SK-N-MC (cell line): ENCODE measurements at places on chromosomes 2 and 18.

GRCh38 chr2:9493478-9493877 is 19.1 kb downstream of the IAH1 start:
- no peak for DNase-seq

GRCh38 chr2:72116081-72116533 is 31.6 kb downstream of the CYP26B1 start:
- no peak for DNase-seq

- DNase-seq: no peak
Measured at GRCh38 chr18:22417496-22418188, at the start of gene CTAGE1. TSS of gene CTAGE1 (minus strand) at chr18:22417915. CDS start at chr18:22417811, 104 bp downstream.

DNA sequence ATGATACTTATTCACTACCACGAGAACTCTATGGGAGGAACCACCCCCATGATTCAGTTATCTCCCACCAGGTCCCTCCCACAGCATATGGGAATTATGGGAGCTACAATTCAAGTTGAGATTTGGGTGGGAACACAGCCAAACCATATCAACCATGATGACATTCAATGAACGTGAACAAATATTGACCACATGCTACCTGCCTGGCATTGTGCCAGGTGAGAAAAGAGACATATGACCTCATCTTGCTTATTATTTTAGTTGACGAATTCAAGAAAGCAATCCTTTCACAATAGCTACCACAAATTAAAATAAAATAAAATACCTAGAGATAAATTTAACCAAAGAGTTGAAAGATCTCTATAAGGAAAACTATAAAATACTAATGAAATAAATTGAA is 286.5 kb upstream of the CRIM1 start:
- DNase-seq: no peak

DNA sequence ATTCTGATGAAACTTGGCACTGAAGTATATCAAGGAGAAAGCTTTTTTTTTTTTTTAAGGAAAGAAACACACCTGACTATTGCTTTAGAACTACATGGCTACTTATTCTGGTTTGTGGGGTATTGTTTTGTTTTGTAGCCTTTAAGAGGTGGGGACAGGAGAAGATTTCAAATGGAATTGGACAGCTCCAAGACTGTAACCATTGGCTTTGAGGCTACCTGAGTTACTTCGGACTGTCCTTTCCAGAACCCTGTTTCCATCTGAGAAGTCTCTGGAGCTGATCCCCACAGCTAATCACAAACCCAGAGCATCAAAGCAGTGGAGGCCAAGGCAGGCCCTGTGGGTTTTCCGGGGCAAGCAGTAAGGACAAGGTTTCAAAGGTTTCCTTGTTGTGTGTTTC is 4.7 kb downstream of the CDC42EP3 start:
- no peak for DNase-seq

DNA sequence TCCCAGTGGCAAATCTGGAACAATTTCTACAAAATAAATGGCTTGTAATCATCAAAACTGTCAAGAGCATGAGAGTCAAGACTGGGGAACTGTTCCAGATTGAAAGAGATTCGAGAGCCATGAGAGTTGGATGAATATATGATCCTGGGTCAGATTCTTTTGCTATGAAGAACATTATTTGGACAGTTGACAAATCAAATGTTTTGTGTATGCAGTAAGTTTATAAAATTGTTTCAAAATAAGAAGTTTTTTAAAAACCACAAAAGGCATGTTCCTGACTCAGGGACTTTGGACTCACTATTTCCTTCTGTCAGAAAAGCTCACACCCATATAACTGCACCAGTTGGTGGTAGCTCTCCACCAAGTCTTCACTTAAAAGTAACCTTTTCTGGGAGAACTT is 38.5 kb downstream of the ROCK2 start:
- no peak for DNase-seq

DNA sequence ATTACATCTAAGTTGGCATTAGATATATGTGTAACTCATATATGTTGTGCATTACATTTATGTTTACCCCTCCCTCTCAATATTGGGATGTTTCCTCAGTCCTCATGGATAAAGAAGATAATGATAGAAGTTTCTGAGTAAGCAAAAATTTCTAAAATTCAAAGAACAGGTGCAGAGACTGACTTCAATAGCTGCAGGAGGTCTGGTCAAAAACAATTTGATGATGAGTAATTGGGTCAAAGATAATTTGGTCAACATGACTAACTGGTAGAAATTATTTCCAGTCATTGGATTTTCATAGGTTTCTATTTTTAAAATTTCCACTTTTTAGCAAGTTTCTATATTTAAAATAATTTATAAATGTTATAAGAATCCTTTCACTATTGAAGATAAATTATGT is 1130.9 kb upstream of the SLC39A10 start:
- no peak for DNase-seq

GRCh38 chr18:60675801-60676200 is 303.2 kb upstream of the MC4R start:
- DNase-seq: no peak

DNA sequence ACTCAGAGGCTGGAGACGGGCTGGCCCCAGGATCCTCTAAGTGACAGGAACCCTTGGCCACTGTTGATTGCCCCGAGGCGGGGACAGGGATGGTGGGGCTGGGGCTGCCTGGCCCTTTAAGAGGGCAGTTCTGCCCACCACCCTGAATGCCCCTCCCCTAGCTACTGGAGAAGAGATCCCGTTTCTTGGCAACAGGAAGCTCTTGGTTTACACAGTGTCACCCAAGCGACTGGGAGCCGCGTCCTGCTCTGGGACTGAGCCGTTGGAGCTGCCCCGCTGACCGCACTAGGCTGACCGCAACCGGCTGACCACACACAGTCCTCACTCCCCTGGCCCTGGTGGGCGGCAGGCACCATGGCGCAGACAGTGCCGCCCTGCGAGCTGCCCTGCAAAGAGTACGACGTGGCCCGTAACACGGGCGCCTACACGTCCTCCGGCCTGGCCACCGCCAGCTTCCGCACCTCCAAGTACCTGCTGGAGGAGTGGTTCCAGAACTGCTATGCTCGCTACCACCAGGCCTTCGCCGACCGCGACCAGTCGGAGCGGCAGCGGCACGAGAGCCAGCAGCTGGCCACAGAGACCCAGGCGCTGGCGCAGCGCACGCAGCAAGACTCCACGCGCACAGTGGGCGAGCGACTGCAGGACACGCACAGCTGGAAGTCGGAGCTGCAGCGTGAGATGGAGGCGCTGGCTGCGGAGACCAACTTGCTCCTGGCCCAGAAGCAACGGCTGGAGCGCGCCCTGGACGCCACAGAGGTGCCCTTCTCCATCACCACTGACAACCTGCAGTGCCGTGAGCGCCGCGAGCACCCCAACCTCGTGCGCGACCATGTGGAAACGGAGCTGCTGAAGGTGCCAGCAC is at the start of gene TEKT4:
Gene TEKT4 (plus strand): TSS at position 205 of the 862 bp plus-strand sequence. CDS start 150 bp downstream, at position 355.
- DNase-seq: no peak

DNA sequence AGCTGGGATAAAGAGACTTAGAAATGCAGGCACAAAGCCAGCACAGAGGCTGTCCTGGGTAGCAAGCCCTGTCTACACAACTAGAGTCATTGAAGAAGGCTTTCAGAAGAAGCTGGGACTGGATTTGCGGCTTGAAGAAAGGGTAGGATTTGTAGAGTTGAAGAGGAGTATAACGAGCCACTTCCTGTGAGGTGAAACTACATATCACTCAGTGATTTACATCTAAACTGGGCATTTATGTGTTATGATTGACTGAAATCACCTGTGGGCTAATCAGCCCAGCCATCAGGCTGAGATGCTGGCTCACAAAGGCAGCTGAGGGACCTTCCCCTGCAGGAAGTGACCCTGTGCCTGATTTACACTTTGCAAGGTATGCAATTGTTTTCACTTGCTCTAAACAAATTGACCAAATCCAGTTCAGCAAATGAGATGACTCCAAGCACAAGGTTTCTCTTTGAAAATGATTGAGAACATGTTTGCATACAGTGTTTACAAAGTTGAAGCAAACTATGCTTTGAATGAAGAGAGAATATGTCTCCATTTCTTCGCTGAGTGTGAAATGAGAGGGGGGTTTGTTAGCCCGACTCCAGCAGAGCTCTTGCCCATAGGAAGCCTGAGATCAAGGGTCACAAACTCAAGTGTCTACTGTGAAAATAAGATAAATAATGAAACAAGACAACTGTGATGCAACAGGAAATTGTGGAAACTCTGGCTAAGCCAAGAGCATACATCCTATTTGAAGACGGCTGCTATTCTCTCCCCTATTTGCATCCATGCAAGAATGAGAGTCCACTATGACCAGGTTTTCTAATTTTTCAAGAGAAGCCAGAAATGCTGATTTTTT is 69.3 kb upstream of the HK2 start:
- no peak for DNase-seq

- no peak for DNase-seq
Measured at GRCh38 chr2:97747716-97748115, 34.3 kb downstream of the ZAP70 start.

GRCh38 chr2:177816766-177817165 is 255.8 kb downstream of the PDE11A start:
- no peak for DNase-seq

DNA sequence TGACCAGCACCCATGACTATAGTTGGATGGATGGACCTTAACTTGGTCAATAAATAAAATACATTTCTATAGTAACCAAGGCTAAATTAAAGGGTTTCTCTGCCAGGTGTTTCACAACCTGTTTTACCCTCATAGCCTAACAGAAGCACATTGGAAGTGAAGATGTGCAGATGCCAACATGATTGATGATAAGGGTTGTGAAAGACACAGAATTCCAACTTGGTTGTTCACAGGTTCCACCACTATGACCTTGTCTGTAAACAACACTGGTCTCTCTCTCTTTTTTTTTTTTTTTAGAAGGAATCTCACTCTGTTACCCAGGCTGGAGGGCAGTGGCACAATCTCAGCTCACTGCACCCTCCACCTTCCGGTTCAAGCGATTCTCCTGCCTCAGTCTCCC is 37.5 kb upstream of the PTH2R start:
- DNase-seq: no peak

DNA sequence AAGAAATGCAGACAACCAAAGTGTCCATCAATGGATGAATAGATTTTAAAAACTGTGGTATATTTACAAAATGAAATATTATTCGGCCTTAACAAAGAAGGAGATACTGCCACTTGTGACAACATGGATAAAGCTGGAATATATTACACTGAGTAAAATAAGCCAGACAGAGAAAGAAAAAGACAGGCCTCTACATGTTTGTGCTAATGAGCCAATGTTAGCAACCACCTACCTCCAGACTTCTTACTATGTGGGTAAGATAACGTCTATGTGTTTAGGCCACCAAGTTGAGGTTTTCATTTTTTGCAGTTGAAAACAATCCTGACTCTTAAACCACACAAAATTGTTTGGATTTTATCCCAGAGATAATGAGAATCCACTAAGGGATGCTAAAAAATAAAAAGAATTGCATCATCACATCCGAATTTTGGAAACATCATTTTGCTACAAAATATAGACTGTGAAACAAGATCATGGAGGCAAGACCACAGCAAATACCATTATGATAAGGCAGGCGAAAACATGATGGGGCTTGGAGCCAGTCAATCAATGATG is 47.0 kb downstream of the EVA1A start:
- no peak for DNase-seq

DNA sequence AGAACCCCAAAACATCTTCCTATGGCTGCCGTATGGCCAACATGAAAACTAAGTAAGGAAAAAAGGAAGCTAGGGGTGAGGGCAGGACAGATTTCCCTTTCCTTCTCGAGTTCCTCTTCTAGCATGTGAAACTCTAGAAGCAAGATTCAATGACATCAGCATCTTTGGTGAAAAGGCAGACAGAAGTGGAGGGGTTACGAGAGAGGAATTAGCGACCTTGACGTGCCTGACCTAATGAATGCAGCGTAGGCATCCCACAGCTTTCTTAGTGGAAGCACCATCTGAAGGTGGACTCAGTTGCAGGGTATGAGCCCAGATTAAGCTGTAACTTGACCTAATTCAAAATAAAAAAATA is 47.9 kb upstream of the PELI1 start:
- no peak for DNase-seq

DNA sequence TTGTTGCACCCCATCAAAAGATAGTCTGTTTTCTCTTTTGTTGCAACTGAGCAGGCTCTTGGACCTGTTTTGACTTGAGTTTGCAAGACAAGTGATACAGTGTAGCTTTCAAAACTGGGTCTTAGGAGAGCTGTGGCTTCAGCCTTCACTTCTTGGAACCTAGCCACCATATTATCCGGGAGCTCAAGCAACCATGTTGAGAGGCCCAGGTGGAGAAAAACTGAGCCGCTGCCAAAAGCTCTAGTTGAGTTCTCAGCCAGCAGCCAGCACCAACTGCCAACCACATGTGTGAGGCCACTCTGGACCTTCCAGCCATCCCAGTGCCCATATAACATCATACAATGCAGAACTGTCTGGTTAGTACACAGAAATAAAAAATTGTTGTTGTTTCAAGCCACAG is 5.4 kb downstream of the CACNB4 start:
- no peak for DNase-seq
